T-cell (primary cell): ENCODE measurements at places on chromosomes 1 and 21.
A peak's percentile ranks its signal among the peaks of the same experiment; 100 is the strongest.

- DNase-seq = no peak
- no peak overlapping the region for H3K4me3 ChIP-seq
- H3K4me1 ChIP-seq = no peaks in the 10 kb centered on the region
- H3K36me3 ChIP-seq = peaks cover 3% of the 10 kb centered on the region
- H3K27me3 ChIP-seq = no peaks in the 10 kb centered on the region
- no peak overlapping the region for H3K27ac ChIP-seq
Measured at GRCh38 chr1:211942583-211942982, 92.8 kb downstream of the INTS7 start.

- H3K27ac ChIP-seq = no peak overlapping the region
- H3K4me3 ChIP-seq = no peak overlapping the region
- no peaks in the 10 kb centered on the region for H3K36me3 ChIP-seq
- no peaks in the 10 kb centered on the region for H3K4me1 ChIP-seq
Measured at GRCh38 chr1:213570487-213570886, 417.3 kb upstream of the PROX1 start.

DNA sequence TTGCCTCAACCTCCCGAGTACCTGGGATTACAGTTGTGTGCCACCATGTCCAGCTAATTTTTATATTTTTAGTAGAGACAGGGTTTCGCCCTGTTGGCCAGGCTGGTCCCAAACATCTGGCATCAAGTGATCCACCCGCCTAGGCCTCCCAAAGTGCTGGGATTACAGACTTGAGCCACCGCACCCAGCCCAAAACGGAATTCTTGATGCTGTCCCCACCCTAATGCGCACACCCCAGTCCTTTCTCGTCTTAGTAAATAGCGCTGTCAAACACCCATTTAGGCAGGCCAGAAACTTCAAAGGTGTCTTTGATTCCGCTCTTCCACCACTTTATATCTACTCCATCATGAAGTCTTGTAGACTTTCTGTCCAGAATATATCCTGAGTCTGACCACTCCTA lies 35.1 kb downstream of the ITSN1 start:
- H3K36me3 ChIP-seq = no peaks in the 10 kb centered on the region
- no peak overlapping the region for H3K27ac ChIP-seq
- H3K4me3 ChIP-seq = no peak overlapping the region
- no peak for DNase-seq
- H3K4me1 ChIP-seq = no peaks in the 10 kb centered on the region

DNA sequence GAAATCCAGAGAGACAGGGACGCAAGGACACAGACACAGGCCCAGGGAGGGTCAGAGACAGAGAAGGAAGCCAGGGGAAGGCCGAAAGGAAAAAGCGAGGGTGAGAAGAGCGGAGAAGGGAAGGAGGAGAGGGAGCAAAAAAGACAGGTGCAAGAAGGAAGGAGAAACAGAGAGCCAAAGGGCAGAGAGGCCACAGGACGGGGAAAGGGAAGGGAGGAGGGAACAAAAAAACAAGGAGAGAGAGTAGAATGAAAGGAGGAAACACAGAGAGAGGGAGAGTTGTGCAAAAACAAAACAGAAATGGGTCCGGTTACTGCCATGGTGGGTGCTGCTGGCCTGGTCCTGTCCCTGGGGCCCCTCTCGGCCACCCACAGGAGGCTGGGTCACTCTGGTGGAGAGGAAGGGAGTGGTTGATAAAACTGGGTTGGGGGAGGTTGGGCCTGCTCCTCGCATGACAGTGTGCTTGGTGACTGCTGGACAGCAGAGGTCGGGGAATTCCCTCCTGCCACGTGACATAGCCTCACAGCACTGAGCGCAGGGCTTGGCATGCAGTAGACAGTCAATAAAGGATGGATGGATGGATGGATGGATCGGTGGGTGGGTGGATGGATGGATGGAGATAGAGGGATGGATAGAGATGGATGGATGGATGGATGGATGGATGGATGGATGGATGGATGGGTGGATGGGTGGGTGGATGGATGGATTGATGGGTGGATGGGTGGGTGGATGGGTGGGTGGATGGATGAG lies 64.8 kb downstream of the RAP1GAP start:
- peaks cover 9% of the 10 kb centered on the region for H3K4me1 ChIP-seq
- H3K36me3 ChIP-seq = no peaks in the 10 kb centered on the region
- no peak overlapping the region for H3K4me3 ChIP-seq
- DNase-seq = no peak
- H3K27ac ChIP-seq = no peak overlapping the region
- peaks cover 35% of the 10 kb centered on the region for H3K27me3 ChIP-seq

- H3K27me3 ChIP-seq = no peaks in the 10 kb centered on the region
- H3K27ac ChIP-seq = no peak overlapping the region
- no peaks in the 10 kb centered on the region for H3K4me1 ChIP-seq
- DNase-seq = no peak
- no peak overlapping the region for H3K4me3 ChIP-seq
Measured at GRCh38 chr1:109816175-109816811, 52.6 kb upstream of the EPS8L3 start.

GRCh38 chr1:55547405-55547804 lies 332.2 kb upstream of the USP24 start:
- no peaks in the 10 kb centered on the region for H3K36me3 ChIP-seq
- H3K27ac ChIP-seq = no peak overlapping the region
- DNase-seq = no peak
- no peaks in the 10 kb centered on the region for H3K27me3 ChIP-seq
- H3K4me3 ChIP-seq = no peak overlapping the region
- no peaks in the 10 kb centered on the region for H3K4me1 ChIP-seq

DNA sequence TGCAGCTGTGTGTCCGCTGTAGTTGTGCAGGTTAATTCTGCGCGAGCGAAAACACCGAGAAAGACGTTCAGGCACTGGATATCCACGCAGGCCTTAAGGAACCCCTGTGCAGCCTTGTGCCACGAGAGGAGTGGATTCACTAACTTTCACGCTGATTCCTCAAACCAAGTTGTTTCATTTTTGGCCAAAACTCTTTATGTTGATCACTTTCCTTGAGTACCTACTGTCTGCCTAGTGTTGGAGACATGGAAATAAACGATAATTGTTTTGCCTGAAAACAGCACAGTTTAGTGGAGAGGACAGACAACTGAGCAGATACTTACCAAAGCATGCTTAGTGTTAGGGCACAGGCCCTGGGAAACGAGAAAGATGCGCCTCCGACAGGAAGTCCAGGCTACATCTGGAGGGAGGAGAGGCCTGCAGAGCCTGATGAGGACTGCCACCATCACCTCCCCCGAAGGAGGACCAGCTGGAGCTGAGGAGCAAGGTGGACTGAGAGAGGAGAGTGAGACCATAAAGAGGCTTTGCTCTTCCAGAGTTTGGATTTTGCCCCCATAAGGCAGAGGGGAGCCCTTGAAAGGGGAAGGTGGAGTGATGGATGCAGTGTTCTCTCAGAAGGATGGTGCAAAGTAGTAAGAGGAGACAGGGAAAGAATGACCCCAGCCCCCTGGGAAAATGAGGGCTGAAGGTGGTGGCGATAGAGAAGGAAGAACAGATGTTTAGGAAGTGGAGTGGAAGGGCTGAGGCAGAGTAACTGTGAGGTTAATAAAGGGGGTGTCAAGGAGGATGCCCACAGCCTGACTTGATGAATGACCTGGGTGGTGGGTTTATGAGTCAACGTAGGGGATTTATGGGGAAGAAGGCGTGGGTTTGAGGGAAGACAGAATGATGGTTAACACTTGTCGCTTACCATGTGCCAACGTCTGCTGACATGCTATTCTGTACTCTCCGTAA lies 956 bp upstream of the SCAF4 start:
- no peak for DNase-seq
- peaks cover 29% of the 10 kb centered on the region for H3K4me1 ChIP-seq
- H3K36me3 ChIP-seq = no peaks in the 10 kb centered on the region
- no peaks in the 10 kb centered on the region for H3K27me3 ChIP-seq
- H3K27ac ChIP-seq = peak overlapping the region; percentile 52

GRCh38 chr21:32770871-32771523 lies 558 bp downstream of the PAXBP1 start:
- H3K4me1 ChIP-seq = peaks cover 19% of the 10 kb centered on the region
- H3K4me3 ChIP-seq = peak overlapping the region; percentile 59
- H3K36me3 ChIP-seq = no peaks in the 10 kb centered on the region
- peak; percentile 40 for DNase-seq

- no peak for DNase-seq
- H3K36me3 ChIP-seq = no peaks in the 10 kb centered on the region
- H3K27ac ChIP-seq = no peak overlapping the region
Measured at GRCh38 chr1:44437107-44437716, 32.2 kb downstream of the RNF220 start.

- H3K27me3 ChIP-seq = no peaks in the 10 kb centered on the region
- no peaks in the 10 kb centered on the region for H3K36me3 ChIP-seq
- DNase-seq = no peak
- no peak overlapping the region for H3K4me3 ChIP-seq
Measured at GRCh38 chr1:17600321-17600720, 60.8 kb downstream of the ARHGEF10L start.

DNA sequence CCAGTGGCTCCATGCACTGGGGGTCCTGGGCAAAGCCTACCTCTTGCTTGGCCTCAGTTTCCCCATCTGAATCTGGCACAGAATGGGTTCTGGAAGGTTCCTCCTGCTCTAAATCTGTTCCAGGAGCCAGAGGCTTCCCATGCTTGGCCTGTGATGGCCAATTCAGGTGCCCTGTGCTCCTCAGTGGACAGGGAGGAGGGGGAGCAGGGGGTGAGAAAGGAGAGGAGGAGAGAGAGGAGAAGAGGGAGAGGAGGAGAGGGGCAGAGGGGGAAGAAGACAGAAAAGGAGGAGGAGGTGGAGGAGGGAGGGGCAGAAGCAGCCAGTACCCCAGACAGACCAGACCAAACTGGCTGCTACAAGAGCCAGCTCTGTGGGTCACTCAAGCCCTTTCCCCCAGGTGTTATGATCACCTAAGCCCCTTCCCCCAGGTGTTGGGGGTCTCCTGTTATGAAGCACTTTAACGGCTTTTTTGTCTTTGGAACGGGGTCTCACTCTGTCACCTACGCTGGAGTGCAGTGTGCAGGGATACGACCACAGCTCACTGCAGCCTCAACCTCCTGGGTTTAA lies 43.7 kb downstream of the TRIM11 start:
- no peak overlapping the region for H3K27ac ChIP-seq
- no peak overlapping the region for H3K4me3 ChIP-seq
- no peaks in the 10 kb centered on the region for H3K36me3 ChIP-seq
- H3K4me1 ChIP-seq = no peaks in the 10 kb centered on the region

DNA sequence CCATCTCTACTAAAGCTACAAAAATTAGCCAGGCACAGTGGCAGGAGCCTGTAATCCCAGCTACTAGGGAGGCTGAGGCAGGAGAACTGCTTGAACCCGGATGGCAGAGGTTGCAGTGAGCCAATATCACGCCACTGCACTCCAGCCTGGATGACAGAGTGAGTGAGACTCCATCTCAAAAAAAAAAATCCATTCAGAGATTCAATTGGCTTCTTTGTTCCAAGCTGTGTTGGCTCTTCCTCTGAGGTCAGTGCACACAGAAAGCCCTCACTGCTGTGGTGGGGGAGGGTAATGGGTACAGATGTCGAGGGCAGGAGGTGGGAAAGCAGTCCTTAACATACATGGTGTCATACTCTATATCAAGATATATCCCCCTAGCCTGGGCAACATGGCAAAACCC lies 14.7 kb downstream of the TIE1 start:
- no peak overlapping the region for H3K27ac ChIP-seq
- no peak for DNase-seq
- H3K4me3 ChIP-seq = no peak overlapping the region
- no peaks in the 10 kb centered on the region for H3K27me3 ChIP-seq

GRCh38 chr1:173954179-173954578 lies 37.1 kb upstream of the SERPINC1 start:
- H3K36me3 ChIP-seq = peaks cover 43% of the 10 kb centered on the region
- no peak for DNase-seq
- no peaks in the 10 kb centered on the region for H3K27me3 ChIP-seq
- H3K4me3 ChIP-seq = no peak overlapping the region
